ENCODE measurements at places on chromosomes 7 and 10.

DNA sequence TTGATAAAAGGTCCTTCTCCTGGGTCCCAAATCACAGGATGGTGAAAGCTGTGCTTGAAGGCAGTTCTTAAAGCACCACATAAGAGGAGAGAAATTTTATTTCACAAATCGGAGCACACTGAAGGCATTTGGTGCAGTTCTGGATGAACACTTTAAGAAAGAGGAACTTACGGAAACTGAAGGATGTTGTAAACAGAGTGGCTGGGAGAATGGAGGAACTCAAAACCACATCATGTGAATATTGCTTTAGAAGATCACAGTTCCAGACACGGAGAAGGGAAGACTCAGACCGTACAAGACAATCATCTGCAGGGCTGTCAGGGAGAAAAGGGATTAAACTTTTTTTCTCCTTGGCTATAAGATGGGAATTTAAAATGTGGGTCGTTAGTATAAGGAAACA, 9.0 kb upstream of the GPR141 start:
- no peak for DNase-seq

DNA sequence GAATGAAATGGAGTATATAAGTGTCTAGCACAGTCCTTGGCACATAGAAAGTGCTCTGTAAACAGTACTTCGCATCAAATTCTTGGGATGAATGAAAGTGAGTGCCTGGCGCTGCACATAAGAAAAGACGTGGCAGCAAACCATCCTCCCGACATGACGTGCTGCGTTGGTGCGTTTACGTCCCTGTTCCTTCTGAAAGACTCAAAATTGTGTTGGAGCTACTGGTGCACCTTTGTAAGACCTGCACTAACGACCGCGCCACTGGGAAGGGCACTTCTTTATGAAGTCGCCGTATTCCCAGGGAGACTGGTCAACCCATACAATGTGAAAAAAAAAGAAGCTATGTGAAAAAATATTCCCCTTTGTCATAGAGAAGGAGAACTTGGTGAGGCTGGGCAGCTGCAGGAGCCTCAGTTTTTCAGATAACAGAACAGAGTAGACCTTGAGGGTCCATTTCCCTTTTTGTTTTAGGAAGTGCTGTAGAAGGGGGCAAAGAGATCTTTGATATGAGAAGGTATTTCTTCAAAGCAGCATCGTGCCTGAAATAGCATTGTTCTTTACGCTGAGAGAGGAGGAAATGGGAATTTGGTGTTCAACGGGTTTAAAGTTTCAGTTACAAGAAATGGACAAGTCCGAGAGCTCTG, 91.7 kb downstream of the PTPRE start:
- DNase-seq, result no peak

GRCh38 chr10:110501142-110501937, 3.6 kb downstream of the DUSP5 start:
- peak; percentile 97 for DNase-seq

- no peak for DNase-seq
Observed at GRCh38 chr7:78448911-78449310, 650.3 kb downstream of the PHTF2 start.

GRCh38 chr7:30647589-30648364, 34.5 kb downstream of the CRHR2 start:
- no peak for DNase-seq

GRCh38 chr7:108418946-108419345, 37.3 kb downstream of the NRCAM start:
- no peak for DNase-seq

GRCh38 chr10:91768123-91768522, 30.1 kb upstream of the TNKS2 start:
- peak; percentile 6 for DNase-seq

DNA sequence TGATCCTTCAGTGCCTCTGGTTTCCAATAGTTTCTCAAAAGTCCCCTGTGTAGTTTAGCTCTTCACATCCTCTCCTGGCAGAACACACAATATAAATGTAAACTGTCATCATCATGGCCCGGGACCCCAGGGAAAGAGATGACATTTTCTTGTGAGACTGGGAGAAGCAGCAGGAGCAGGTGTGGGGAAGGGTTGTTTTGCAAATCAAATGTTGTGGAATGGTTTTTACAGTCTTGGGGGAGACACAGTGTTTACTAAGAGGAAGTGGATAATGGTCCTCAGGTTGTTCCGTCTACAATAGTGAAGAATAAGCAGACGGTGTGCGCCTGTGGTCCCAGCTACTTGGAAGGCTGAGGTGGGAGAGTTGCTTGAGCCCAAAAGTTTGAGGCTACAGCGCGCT, 159.1 kb downstream of the SEC23IP start:
- no peak for DNase-seq

- DNase-seq, result no peak
Observed at GRCh38 chr7:139844779-139845442, 15.8 kb downstream of the TBXAS1 start.
